ENCODE measurements at places on chromosomes 1 and 21.

GRCh38 chr1:7572654-7573152 lies 198.4 kb upstream of the VAMP3 start:
- no peak for DNase-seq

DNA sequence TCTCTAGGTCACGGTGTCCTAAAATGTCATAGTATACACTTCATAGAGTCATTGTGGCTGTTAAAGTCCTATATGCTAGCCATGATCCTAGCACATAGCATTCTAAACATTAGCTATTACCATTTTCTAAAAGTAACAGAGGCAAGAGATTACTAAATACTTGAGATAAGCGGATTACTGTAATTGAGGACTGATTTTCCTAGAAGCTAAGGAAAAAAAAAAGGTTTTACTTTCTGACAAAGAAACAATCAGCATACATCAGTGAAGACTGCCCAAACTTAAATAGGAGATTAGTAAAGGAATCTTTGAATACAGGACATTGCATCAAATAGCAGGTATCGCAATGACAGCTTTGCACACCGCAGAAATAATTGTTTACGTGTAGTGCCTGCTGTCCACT lies 91.3 kb upstream of the HNRNPU start:
- no peak for DNase-seq

- no peak for DNase-seq
Measured at GRCh38 chr1:7526196-7526866, 244.8 kb upstream of the VAMP3 start.

DNA sequence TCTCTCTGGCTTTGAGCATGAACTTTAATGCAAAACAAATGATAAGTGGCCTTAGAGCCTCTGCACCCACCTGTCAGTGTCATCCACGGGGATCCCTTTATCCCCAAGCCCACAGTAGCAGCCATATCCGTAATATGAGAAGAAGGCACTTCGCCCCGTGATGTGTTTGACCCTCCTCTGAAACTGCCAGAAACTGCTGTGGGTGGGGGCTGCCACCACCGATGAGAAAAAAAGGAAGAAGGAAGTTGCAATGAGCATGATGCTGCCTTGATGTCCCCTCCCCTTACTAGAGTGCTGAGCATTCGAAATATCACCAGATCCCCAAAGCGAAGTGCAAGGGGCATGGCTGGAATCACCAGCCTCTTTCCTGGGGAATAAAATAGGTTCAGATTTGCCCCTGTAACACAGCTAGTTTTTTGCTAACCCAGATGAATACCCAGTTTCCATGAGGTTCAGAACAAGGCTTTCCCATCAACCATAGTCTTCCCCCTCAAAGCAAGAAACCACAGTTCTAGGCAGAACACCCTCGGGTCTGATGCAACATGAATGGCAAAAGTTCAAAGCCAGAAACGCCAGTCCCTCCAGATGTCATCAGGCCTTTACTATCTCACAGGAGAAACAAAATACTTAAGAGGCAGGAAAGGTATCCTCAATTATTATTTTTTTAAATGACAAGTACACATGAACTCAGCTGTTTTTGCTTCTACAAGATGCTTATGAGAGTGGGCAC lies 10.8 kb upstream of the UBXN10 start:
- DNase-seq: no peak

GRCh38 chr1:56033321-56034037 lies 545.9 kb downstream of the PLPP3 start:
- DNase-seq: no peak

DNA sequence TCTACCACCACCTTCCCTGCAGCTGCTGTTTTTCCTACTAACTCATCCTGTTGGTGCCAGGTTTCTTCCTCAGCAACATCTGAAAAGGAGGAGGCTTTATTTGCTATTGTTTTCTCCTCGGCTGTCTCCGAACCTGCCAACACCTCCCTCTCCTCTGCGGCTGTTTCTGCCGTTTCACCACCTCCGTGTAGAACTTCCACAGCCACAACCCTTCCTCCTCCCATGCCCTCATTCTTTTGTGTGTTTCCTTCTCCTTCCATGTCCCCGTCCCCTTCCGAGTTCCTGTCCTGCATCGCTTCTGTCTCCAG lies 59.0 kb upstream of the LRRC53 start:
- no peak for DNase-seq

- DNase-seq: peak; percentile 69
Measured at GRCh38 chr1:155981266-155982088, 3.1 kb upstream of the ARHGEF2 start.

DNA sequence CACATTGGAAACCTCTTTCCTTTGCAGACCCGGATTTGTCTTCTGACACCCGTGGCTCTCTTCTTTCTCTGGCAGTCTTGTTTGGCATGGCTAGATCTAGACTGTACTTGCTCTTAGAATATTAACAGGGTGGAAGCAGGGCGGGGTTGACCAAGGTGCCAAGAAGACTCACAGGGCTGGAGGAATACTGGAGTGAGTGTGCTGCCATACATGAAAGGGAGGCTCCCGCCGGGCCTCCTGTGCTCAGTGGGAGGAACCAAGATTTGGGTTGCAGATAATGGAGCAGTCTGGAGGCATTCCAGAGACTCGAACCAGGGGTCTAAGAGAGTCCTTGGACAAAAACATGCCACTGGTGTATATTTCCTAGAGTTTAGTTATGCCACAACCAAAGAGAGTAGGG lies 27.6 kb upstream of the SNX27 start:
- no peak for DNase-seq

- peak; percentile 94 for DNase-seq
Measured at GRCh38 chr1:16076031-16076864, 2.8 kb upstream of the FAM131C start.

GRCh38 chr1:210366767-210367166 lies 38.1 kb downstream of the HHAT start:
- DNase-seq: no peak

- DNase-seq: peak; percentile 61
Measured at GRCh38 chr1:29706936-29707335, 470.6 kb downstream of the PTPRU start.

DNA sequence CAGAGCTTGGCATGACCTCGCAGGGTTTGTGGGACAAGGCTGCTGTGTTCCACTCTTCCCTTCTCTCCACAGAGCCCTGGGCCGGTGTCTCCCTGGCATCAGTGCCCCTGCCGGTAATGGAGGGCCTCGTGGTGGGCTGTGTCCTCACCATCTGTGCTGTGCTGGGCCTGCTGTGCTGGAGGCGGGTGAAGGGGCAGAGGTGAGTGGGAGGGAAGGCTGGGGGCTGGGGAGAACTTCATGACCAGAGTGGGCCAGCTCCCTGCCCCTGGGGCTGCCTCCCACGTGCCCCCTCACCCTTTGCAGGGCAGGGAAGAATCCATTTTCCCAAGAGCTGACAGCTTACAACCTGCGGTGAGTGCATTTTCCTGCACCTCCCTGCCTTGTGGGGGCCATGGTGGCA lies 12.0 kb upstream of the LGR6 start:
- DNase-seq: no peak

- no peak for DNase-seq
Measured at GRCh38 chr1:211333906-211334305, 7.3 kb downstream of the TRAF5 start.

DNA sequence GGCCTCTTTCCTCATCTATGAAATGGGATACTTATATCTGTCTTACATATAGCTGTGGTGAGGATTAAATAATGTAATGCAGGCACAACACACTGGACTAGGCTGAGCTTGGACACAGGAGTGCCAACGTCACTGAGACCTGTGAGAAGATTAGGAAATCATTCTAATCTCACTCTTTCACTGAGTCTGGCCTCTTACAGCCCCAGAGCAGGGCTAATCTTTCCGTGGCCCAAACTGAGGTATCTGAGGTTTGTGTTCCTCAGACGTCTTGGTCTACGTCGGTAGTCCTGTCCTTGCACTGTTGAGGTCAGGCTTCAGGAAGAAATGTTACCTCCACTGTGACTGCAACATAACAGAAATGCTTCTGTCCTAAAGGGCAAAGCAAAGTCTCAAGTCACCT lies 22.6 kb upstream of the A3GALT2 start:
- DNase-seq: no peak

DNA sequence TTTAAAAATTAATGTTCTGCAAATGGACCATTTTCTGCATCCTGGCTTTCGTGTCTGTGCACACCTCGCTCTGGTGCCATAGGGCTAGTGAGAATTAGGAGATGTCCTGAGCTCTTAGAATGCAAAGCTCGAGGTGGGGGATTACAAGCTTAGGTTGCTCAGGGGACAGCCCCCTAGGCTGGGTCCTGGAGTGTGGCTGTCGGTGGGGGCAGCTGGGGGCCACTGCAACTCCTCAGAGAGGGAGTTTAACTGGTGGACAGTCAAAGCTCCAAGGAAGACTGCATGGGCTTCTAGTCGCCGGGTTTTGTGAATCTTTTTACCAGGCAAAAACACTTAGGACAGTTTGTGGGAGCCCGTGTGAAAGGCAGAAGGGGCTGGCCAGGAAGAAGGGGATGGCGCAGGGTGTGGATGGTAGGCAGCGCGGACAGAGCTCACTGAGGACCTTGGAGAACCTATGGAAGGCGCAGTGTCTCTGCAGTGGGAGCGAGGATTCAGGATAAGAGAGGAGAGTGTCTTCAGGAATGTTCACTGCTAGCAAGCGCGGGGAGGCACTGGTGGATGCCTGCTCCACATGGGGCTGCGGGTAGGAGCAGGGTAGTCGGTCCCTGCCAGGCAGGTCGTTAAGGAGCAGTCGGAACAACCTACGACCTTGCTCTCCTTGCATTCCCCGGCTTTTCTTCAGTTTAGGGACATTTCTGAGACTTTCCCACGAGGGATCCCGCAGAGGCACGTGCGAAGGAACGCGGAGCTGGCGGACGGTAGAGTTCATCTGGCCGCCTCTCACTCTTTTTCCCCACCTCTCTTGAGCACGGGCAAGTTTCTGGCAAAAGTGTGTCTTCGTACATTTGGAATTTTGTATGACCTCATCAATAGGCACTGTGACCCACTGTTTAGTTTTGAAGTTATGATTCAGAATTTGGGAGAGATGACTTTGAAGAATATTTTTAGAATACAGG lies 12.9 kb upstream of the KCNE1 start:
- DNase-seq: peak; percentile 82

- DNase-seq: peak; percentile 7
Measured at GRCh38 chr1:247681288-247681897, 1.9 kb upstream of the OR13G1 start.

DNA sequence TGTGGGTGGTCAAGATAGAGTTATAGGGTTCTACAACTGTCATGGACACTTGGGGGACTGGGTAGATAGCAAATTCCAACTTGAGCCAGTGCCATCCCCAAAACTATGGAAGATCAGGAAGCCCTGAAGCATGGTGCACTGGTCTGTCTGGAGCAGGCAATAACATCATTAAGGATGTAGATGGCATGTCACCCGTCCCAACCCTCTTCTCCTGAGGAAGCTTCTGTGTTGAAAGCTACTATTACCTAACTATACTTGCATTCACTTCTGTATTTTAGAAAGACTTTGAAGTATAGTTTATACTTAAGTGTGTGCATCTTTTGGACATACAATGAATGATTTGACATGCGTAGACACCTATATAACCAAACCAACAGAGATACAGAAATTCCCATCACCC lies 32.9 kb downstream of the RABIF start:
- DNase-seq: no peak

DNA sequence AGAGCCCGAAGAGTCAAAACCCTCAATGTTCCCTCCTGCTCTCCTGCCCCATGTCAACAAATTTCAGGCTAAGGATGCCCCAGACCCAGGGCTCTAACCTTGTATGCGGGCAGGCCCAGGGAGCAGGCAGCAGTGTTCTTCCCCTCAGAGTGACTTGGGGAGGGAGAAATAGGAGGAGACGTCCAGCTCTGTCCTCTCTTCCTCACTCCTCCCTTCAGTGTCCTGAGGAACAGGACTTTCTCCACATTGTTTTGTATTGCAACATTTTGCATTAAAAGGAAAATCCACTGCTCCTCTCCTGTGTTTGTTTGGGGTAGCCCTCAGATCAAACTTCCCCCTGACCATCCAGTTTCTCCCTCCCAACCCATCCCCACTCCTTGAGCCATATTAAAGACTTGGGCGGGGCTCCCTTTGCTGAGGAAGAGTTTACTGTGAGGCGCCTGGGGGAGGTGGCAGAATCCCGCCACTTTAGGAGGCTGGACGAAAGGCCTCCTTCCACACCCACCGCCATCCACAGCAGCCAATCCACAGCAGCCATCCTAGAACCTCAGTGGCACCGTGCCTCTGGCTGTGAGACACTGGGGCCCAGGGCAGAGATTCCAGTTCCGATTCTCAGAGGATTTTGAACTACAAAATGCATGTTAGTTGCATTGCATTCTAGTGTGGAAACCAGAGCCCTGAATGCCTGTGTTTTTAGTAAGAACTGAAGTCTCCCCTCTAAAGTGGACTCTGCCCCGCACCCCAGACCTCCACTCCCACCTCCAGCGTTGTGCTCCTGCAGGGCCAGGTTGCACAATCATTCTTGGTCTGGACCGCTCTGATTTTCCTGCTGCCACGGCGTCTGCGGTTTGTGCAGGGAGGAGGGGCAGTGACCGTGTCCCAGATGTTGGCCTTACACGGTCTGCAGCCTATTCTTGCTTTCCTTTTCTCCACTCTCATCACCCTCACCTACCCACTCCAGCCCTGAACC lies 3.0 kb downstream of the OLFML3 start:
- peak; percentile 74 for DNase-seq

GRCh38 chr1:182615468-182616129 lies 11.4 kb upstream of the RGS16 start:
- peak; percentile 48 for DNase-seq

DNA sequence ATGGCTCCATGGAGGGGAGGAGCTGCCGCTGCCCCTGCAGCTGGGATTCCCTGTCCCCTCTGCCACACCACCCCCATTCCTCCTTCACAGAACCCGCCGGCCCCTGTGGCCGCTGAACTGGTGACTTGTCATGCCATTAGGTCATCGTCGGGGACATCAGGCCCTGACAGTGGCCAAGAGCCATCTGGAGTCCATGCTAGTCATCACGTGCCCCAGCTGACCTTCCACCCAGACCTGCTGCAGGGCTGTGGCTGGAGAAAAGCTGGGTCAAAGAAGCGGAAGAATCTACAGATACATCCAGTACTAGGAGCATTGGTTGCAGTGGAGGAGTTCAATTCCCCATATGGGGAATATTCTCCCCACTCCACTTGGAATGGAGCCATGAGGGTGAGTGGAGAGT lies 78.1 kb downstream of the KCNJ15 start:
- DNase-seq: no peak

DNA sequence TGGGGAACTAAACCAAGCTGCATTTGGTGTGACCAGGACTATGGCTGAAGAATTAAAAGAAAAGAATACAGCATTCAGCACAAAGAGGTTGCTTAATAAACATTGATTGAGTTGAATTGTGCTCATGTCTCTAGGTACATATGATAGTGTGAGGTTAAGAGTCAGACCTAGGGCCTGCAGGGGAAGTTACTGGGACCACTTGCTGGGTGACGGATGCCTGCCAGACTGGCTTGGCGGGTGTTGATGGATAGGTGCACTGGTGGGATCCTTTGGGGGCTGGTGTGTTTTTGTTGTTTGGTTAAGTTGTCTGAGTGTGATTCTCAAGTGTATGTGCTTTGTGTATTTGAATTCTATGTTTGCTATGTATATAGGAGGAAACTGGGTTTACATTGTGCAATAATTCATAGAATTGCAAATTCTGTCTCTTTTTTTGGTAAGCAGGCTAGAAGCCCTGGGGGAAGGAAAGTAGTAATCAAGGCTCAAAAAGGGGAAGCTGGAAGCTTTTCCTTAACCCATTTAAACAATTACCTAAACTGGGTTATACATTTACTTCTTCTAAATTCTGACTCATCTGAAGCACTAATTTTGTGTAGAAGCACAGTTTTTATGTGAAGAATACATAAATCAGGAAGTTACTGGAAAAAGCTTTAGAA lies 1.8 kb downstream of the CD101 start:
- no peak for DNase-seq

GRCh38 chr1:90371448-90371813 lies 345.7 kb downstream of the BARHL2 start:
- no peak for DNase-seq
